ENCODE measurements at places on chromosomes 7 and 10.

- no peak for DNase-seq
Observed at GRCh38 chr10:57849691-57850357, 417.9 kb downstream of the IPMK start.

DNA sequence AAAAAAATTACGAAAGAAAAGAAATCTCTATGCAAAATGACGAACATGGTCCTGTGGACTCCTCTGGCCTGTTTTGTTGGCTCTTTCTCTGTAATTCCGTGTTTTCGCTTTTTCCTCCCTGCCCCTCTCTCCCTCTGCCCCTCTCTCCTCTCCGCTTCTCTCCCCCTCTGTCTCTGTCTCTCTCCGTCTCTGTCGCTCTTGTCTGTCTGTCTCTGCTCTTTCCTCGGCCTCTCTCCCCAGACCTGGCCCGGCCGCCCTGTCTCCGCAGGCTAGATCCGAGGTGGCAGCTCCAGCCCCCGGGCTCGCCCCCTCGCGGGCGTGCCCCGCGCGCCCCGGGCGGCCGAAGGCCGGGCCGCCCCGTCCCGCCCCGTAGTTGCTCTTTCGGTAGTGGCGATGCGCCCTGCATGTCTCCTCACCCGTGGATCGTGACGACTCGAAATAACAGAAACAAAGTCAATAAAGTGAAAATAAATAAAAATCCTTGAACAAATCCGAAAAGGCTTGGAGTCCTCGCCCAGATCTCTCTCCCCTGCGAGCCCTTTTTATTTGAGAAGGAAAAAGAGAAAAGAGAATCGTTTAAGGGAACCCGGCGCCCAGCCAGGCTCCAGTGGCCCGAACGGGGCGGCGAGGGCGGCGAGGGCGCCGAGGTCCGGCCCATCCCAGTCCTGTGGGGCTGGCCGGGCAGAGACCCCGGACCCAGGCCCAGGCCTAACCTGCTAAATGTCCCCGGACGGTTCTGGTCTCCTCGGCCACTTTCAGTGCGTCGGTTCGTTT, 83.5 kb upstream of the SLF2 start:
- no peak for DNase-seq

GRCh38 chr10:90969947-90970673, 49.2 kb upstream of the ANKRD1 start:
- no peak for DNase-seq

- no peak for DNase-seq
Observed at GRCh38 chr7:47303695-47304453, 278.0 kb downstream of the TNS3 start.

DNA sequence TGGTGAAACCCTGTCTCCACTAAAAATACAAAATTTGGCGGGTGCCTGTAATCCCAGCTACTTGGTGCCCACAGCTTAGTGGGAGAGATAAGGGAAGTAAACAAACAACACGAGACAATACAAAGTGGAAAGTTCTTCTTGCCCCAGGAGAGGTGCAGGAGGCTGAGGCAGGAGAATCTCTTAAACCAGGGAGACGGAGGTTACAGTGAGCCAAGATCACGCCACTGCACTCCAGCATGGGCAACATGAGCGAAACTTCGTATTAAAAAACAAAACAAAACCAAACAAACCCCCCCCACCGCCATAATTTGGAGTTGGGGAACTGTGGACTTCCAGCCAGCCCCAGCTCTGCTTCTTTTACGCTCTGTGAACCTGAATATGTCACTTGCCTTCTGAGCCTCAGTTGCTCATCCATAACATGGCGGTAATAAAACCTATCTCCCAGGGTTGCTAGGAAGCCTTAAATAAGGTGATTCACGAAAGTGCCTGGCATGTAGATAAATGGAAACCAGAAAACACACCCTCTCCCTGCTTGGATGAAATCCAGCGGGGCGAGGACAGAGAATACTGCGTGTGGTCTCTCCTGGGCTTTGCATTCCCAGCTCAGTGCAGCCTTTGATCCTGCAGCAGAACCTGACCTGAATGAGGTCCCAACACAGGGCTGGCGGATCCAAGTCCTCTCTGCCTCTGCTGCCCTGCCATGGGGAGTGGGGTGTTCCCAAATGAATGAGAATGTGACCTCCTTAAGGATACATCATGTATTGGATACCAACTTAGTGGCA, 10.2 kb downstream of the MLXIPL start:
- DNase-seq, result no peak

DNA sequence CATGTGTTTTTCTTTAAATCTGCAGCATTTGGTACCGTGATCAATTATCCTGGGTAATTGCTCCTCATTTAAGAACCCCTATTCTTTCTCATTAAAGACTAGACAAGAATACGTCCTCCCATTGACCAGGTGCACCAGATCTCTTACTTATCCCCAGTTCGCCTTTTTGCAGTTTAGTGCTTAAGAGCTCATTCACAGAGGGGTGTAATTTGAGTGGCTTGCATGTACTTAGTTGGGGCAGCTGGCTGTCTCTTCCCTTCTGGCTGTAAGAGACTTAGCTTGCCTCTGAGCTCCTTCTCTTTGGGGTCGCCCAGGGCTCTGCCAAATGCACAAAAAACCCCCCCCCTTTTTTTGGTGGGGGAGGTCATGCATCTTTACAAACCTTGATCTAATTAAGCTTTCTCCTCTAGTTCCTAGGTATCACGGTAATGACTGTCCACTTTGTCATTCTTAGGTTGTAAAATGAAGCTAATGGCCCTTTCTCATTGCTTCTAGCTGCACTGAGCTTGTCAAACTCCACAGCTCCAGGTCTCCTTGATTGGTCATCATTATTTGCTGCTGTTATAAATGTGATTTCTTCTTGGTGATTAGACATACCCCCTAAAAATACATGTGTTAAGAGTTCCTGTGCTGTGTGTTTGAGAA, 26.3 kb downstream of the GAD2 start:
- no peak for DNase-seq

GRCh38 chr10:89304446-89304845, 2.6 kb downstream of the IFIT2 start:
- DNase-seq, result no peak

All from posterior vena cava (tissue), 2 donors.